ENCODE measurements at places on chromosomes 2 and 18.

GRCh38 chr18:41162191-41162590 is 792.8 kb upstream of the PIK3C3 start:
- no peak for DNase-seq

- DNase-seq = no peak
Observed at GRCh38 chr2:181255651-181256050, 201.5 kb upstream of the ITGA4 start.

- peak; percentile 76 for DNase-seq
Observed at GRCh38 chr18:46497129-46497528, 159.9 kb downstream of the LOXHD1 start.

DNA sequence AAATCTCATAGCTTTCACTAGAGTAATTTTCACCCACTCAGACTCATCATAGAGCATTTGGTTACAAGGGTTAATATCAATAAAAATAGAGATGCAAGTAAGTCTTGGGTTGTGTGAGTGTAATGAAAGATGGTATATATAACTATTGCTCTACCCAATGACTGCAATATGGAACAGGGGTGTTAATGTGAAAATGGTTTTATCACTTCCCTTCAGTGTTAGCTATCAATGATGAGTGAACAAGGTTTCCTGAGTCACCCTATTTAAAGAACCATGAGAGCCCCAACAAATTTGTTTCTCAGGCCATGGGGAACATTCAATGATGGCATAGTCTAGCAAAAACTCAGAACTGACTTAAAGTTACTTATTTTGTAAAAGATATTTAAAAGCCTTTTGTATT is 1133.6 kb upstream of the ZEB2 start:
- no peak for DNase-seq

DNA sequence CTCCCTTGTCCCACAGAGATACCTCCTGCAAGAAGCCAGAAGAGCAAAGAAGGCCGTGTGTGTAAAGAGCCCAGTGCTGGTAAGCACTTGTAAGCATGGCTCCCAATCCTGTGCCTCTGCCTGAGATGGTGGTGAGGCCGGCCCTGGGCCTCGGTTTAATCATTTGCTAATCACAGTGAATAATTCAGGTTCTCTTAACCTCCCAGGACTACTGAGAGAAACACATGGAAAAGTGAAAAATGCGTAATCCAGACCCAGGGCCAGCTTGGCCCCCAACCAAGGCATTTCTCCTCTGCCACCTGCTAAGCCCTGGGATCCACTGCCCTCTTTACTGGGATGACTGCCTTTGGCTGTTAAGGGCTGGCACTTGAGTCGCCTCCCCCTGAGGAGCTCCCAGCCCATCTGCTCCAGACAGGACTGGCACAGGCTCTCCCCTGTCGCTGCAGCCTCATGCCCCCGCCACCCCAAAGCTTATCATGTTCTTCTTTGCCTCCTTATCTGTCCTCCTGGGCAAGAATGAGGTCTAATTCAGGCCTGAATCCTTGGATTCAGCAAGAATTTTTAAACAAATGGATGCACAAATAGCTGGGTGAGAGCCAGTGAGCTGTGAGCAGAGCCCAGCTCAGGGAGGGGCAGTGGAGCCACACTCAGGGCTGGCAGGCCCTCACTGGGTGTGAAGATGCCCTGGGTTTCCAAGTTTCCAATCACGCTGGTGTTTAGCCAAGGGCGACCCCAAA is 193.9 kb upstream of the HS6ST1 start:
- no peak for DNase-seq

GRCh38 chr2:44826601-44827000 is 114.9 kb upstream of the SIX3 start:
- no peak for DNase-seq

- peak; percentile 97 for DNase-seq
Observed at GRCh38 chr2:36966370-36967235, at the start of gene STRN. TSS of gene STRN (minus strand) at chr2:36966536. CDS start at chr2:36966463, 73 bp downstream.

- DNase-seq = no peak
Observed at GRCh38 chr2:138846216-138846821, 66.1 kb upstream of the NXPH2 start.

- no peak for DNase-seq
Observed at GRCh38 chr18:5893956-5894610, 1.2 kb downstream of the TMEM200C start.

DNA sequence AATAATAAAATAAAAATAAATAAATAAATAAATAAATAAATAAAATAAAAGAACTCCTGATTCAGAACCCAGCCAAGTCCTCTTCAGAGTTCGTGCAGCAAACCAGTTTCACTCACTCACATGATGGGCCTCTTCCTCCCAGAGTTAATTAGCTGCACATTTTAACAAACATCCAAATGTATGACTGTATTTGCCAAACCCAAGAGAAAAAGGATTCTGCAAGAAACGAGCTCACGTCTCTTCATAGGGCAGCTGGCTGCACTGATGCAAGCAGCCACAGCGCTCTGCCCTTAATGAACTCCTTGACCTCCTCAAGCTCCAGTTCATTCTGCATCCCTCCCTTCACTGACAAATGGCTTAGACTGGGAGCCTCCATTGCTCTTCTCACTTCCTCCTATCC is 55.1 kb downstream of the MREG start:
- no peak for DNase-seq

DNA sequence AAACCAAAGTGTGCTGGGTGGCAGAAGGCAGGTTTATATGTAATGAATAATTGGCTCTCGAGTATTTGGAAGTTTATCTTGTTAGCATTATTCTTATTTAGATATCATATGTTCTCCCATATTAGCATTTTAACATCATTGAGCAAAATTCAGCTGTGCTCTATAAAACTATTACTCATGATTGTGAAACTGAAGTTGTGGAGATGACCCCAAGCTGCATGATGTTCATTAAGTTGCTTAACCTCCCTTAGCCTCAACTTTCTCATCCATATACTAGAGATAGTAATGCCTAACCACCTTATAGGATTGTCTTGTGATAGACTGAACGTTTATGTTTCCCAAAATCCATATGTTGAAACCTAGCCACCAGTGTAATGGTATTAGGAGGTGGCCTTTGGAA is 346.3 kb downstream of the SATB2 start:
- DNase-seq = no peak

DNA sequence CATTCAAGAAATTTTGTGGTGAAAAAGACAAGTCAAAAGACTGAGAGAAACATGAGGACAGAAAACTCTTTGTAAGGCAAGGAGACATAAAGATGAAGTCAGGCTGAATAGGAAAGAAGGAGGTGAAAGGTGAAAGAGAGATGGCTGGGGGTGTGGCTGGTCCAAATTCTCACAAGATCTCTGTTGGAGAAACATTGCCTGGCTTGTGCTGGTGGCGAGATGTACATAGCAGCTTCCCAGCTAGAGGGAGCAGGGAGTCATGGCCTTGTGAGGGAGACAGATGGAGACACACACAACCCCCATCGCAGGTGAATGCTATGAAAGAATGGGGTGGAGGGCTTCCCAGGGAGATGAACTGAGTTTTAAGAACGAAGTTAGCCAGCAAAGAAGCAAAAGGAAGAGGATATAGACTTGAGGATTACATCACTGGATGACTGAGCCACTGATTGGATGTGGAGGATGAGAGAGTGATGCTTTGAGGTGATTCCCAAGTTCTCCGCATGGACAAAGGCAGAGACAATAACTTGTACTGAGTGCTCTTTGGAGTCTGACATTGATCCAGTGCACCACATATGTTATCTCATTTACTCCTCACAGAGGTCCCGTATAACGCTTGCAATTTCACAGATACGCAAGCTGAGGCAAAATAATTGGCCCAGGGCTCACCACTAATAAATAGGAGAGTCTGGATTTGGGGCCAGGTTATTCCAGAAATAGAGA is 3.7 kb upstream of the EMX1 start:
- DNase-seq = peak; percentile 44

GRCh38 chr18:24136967-24137373 is 1.9 kb upstream of the CABYR start:
- DNase-seq = no peak

GRCh38 chr2:105296017-105296611 is 33.4 kb downstream of the TGFBRAP1 start:
- DNase-seq = no peak

- DNase-seq = no peak
Observed at GRCh38 chr2:70994009-70994698, 519 bp downstream of the TEX261 start.

GRCh38 chr2:15263976-15264685 is 297.0 kb downstream of the NBAS start:
- DNase-seq = no peak

DNA sequence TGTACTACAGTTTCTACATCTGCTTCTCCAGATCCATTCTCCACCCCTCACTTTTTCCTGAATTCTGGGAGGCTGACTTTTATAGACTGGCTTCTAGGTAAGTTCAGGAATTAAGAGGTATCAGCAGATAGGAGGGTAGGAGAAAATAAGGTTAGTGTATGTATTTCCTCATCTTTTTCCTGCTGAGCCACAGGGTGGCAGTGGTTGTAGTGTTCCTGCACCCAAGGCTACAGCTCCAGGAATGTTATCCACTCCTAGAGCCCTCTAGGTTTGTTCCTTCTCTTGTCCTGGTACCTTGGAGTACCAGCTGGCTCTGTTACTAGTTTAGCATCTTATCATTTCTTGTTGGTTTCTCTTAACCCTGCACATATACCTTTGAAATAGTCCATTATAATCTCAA is 40.7 kb upstream of the C2orf66 start:
- no peak for DNase-seq

- no peak for DNase-seq
Observed at GRCh38 chr18:36648803-36649202, 180.0 kb downstream of the TPGS2 start.

DNA sequence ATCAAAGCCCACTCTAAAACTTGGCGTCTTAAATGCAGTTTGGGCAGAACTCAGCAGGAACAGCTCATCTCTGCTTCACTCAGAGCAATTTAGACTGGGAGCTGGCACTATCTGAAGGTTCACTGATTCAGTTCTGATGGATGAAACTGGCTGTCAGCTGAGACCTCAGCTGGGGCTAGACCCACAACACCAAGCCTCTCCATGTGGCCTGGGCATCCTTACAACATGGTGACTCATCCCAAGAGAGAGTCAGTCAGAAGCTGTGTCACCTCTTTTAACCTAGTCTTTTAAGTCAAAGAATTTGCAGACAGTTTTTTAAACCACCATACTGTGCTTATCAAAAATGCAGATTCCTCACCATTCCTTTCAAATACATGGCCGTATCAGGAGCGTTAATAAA is 62.6 kb upstream of the ZNF397 start:
- no peak for DNase-seq

DNA sequence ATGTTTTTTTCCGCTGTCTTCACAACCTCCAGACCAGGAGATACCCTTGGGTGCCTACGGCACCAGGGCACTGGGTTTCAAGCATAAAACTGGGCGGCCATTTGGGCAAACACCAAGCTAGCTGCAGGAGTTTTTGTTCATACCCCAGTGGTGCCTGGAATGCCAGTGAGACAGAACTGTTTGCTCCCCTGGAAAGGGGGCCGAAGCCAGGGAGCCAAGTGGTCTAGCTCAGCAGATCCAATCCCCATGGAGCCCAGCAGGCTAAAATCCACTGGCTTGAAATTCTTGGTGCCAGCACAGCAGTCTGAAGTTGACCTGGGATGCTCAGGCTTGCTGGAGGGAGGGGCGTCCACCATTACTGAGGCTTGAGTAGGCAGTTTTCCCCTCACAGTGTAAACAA is 265.3 kb upstream of the ZEB2 start:
- no peak for DNase-seq

- DNase-seq = no peak
Observed at GRCh38 chr2:69770193-69770702, 28.3 kb downstream of the ANXA4 start.

DNA sequence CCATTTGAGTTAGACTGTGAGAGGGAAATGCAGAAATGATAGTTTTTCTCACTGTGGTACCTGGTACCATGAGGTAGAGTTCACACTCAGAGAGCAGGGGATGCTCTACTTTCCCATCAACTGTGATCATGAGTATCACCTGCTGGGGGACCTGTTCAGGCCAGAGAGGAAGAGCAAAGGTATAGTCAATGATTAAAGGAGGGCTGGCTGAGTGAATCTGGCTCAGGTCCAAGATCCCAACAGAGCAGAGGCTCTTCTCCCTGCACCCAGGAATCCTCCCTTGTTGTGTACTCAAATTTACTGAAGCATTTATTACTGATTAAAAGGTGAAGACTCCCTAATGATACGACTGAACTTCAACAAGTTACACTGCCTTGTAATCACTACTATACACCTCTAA is 104.6 kb upstream of the CHRNA1 start:
- no peak for DNase-seq

DNA sequence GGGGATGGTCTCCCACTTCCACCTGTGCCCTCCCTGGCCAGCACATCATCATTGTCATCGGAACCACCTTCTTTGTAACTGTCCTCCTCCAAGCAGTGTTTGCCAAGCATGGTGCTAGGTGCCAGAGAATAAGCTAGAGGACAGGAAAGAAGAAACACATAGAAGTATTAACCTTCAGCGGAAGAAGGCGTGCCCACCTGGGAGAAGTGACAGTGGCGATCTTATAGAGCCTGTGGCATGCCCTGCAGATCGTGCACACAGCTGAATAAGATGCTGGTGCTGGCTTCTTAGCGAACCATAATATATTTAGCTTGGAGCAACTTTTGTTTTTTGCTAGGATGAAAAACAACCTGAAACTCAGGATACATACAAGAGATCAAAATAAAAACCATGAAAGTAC is 148.0 kb downstream of the FAM210A start:
- no peak for DNase-seq

DNA sequence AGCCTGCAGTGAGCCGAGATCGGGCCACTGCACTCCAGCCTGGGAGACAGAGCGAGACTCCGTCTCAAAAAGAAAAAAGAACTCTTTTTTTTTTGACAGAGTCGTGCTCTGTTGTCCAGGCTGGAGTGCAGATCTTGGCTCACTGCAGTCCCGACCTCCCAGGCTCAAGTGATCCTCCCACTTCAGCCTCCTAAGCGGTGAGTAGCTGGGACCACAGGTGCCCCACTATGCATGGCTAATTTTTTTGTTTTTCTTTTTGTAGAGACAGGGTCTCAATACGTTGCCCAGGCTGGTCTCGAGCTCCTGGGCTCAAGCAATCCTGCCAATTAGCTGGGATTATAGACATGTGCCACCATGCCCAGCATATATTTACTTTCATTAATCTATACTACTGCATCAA is 12.5 kb upstream of the INO80D start:
- DNase-seq = no peak

- no peak for DNase-seq
Observed at GRCh38 chr2:113703386-113704299, 52.8 kb downstream of the SLC35F5 start.

- no peak for DNase-seq
Observed at GRCh38 chr2:68172521-68172920, 14.8 kb downstream of the PNO1 start.

- no peak for DNase-seq
Observed at GRCh38 chr2:133362061-133362476, 206.2 kb downstream of the NCKAP5 start.

- DNase-seq = no peak
Observed at GRCh38 chr18:26157326-26157725, 23.7 kb downstream of the PSMA8 start.

GRCh38 chr18:74050807-74051206 is 96.8 kb downstream of the FBXO15 start:
- DNase-seq = no peak

- DNase-seq = no peak
Observed at GRCh38 chr2:156784020-156784701, 348.0 kb downstream of the GPD2 start.

All from ecto neural progenitor cell (in vitro differentiated cells).